HT-29 (cell line): ENCODE measurements at places on chromosomes 3 and 15. TPM values are rescaled to one million over a fixed set of nuclear protein-coding genes. Genes with fewer than 3 reads are reported as not detected.

SOX14 gene
- not detected in 2 replicates for total RNA-seq

DNA sequence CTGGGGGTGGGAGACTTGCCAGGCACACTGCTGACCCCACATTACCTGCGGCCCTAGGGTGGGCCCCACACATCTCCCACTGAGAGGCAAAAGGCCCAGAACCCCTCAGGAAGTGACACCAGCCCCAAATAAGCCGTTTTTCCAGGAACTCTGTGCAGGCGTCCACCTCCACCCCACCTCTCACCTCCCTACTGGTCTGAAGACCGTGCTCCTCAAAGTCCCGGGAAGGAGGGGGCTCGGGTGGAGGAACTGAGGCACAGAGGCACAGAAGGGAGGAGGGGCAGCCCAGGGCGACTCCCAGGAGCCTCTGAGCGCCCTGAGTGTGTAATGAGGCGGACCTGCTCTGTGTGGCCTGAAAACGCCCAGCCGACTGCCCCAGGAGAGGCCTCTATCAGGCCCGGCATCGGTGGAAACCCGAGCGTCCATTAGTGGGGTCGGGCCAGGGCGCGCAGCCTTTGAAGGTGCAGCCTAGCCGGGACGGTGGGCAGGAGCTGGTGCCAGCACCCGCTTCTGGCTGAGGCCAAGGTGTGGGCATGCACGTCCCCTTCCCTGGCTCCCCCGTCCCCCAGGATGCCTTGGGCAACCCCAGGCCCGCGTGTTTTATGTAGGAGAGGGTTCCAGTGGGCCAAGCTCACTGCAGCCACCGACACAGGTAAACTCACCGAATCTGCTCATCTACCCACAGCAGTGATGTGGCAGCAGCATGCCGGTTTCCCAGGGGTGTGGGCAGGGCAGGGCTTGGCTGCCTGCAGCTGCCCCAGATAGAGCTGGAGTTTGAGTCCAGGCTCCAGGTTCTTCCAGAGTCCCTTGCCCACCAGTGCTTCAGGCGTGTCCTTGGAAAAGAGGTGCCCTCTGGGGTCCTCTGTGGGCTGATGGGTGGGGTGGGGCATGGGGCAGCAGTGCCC, 55.8 kb downstream of the DNAJB8 start:
- DNase-seq = no peak

DNA sequence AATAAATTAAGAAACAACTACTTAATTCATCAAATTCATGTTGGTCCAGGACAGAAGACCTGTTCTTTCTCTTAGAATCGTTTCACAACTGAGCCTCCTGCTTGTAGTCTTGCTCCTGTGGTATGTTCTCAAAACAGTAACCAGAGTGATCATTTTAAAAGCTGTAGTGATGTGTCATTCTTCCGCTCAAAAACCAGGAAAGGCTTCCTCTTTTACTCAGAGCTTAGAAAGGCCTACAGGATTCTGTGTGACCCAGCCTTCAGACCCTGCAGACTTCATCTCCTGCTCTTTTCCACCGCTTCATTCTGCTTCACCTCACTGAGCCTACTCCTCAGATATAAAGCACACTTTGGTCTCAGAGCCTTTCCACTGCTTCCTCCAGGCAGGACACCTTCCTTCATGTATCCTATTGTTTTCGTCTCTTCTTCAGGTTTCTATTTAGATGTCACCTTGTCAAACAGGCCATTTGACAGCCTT, 22.7 kb downstream of the ST6GAL1 start:
- no peak for DNase-seq

GRCh38 chr3:151864423-151865101, 8.9 kb upstream of the SUCNR1 start:
- peak; percentile 32 for DNase-seq

GRCh38 chr3:108346301-108347227, 50.2 kb downstream of the HHLA2 start:
- DNase-seq = no peak

DNA sequence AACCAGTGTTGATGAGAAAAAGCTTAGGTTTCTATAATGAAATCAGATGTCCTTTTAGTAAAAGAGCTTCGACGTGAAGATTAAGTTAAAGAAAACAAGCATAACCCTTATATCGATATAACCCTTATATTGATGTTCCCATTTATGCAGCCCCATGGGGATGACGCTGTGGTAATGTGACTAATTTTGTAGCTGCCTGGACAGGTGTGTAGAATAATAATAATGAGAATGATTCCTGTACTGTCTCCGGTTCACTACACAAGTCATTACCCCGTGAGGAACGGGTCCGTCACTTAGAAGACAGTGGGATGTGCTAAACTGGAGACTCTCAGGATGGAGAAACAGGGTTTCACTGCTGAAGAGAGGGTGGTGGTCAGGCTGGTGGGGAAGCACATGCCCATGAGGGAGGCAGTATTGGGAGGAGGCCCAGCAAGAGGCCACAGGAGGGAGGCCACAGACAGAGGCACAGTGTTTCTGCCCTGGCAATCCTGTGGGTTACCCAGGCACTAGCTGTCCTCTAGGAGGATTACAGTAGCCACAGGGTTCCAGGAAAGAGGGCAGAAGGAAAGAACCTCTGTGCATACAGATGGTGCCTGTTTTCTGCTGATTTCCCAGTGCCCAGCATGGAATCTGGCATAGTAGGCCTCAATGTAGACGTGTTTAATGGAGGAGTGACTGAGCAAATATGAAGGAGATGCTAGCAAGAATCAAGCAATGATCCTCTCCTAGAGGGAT, 191.1 kb upstream of the TSC22D2 start:
- no peak for DNase-seq

- peak; percentile 69 for DNase-seq
Observed at GRCh38 chr15:81400640-81401236, 26.7 kb upstream of the TMC3 start.

GRCh38 chr3:60912876-60913275, 338.4 kb downstream of the FHIT start:
- no peak for DNase-seq

GOLGA6D gene
- total RNA-seq = 0.15 TPM in 1 of 2 replicates, not detected in the other

HIGD2B gene
- 1.0 TPM in 1 of 2 replicates, not detected in the other for total RNA-seq

NFKBIZ gene
- total RNA-seq = 51.0 and 53.2 TPM in 2 replicates

TMCO5A gene
- not detected in 2 replicates for total RNA-seq

GRCh38 chr3:8884630-8885290, 78.5 kb downstream of the RAD18 start:
- DNase-seq = no peak

DNA sequence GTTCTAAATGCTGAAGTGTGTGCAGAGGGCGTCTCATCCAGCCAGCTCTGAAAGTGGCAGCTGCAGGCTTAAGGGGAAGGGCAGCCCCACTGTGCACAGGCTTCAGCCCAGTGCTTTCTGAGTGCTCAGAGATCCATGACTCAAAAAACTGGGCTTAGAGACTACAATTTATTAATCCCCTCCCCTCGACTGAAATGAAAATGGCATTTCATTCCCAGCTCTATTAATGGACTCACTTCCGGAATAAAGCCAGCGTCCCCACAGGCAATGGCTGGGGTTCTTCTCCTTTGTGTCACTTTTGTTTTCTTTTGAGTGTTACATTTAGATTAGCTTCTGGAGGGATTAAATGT, 55.5 kb upstream of the PLXNA1 start:
- DNase-seq = no peak

DNA sequence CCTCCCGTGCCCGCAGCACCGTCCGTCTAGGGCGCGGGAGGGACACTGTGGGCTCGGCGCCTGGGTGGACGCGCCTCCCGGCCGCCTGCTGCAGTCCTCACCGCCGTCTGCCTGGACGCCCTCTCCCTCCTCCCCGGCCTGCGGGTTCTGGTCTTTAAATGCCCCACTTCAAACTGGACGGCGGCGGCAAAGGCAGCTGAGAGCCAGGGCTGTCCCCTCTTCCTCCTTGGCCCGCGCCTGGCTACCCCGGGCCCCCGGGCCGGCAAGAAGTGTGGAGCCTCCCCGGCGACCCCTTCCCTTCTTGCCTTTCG, 426 bp downstream of the CBLB start:
- no peak for DNase-seq

GRCh38 chr3:80233576-80233975, 465.8 kb upstream of the ROBO1 start:
- no peak for DNase-seq

DNA sequence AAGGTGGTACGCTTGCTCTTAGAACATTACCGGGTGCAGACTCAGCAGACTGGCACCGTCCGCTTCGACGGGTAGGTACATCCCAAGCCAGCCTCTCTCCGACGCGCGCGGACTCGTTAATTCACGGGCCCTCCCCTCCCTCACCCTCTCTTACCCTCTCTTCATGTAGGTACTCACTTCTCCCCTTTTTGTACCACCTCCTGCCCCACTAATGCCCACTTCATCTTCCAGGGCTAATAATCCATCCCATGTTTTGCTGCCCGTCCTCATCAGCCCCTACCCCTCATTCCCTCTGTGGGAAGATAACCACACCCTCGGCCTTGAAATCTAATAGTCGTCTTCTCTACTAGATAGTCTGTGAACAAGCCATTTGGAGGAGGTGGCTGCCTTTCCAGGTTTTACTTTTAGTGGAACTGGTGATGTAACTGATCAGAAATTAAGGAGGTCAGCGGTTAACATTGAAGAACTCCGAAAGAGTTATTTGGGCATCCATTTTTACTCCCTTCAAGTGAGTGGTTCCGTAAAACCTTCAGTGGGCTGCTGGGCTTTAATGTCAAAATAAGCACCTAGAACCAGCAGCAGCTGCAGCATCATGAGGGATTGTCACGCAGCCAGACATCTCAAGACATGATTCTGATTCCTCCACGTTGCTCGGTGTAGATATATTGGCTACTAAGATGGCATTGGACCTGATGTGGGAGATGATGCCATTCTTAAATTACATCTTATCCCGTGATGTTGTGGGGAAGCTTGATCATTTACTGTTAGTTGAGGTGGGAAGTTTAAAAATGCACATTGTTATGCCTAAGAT, 1.3 kb downstream of the FEM1B start:
- peak; percentile 37 for DNase-seq

DNA sequence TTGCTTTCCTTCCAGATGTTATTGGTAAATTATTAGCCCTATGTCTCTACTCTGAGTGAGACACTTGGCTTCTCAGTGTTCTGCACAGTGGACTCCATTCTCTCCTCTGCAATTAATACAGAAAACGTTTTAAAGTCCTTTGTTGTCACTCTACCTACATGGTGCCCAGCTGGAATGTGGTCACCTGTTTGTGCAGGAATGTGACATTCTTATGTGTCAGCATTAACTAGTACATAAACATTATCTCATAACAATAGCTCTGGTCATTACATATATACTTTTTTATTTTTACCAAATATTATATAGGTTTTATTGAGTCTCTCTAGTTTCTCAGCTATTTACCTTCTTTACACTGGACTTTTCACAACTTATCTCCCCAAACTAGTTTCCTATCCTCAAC, 147.0 kb upstream of the KCNMB2 start:
- no peak for DNase-seq

SRGAP3 gene
- 0.20 and 0.21 TPM in 2 replicates for total RNA-seq

FAM219B gene
- total RNA-seq = 66.1 and 66.2 TPM in 2 replicates

- no peak for DNase-seq
Observed at GRCh38 chr15:95741830-95742229, 588.7 kb upstream of the NR2F2 start.

DNA sequence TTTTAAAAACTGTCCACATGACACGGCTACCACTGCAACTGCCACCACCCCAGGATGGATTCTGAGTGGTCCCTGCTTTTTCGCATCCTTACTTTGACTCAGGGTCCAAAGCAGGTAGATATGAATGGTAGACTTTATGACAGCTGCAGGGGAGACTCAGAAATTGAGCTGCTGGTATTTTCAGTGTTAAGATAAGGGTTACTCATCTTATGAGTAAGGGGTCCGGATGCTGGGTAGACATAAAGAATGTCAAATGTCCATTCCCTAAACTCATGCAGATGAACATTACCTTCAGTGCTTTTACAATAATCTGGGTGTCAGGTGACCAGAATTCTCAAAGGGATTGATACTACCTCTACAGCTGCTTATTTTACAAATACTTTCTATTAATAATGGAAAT, 25.9 kb upstream of the BBX start:
- no peak for DNase-seq

DNA sequence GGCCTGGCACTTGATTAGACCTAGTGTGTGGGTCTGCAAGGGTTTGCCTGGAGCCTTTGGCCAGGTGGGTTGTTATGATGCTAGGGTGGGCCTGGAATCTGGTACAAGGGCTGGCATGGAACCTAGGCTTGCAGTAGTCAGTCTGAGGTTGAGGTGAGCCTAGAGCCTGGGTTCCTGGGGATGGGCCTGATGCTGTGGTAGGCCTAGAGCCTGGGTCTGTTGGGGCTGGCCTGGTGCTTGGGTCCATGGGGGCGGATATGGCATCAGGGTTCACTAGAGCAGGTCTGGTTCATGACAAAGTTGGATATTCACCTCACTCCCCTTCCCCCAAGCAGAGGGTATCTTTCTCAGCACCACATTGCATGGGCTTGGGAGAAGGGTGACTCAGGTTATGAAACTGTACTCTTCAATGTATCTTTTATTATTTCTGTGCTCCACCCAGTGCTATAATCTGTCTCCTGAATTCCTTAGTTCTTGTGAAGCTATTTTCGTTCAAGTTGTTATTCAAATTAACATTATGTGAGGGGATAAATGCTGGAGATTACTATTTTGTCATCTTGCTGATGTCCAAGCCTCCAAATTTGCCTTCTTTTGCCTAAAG, 274.4 kb downstream of the NFKBIZ start:
- DNase-seq = peak; percentile 65

- peak; percentile 9 for DNase-seq
Observed at GRCh38 chr15:81747482-81747881, 298.3 kb downstream of the MEX3B start.

GRIP2 gene
- total RNA-seq = not detected in 2 replicates

TM2D3 gene
- total RNA-seq = 21.0 and 23.9 TPM in 2 replicates

DNA sequence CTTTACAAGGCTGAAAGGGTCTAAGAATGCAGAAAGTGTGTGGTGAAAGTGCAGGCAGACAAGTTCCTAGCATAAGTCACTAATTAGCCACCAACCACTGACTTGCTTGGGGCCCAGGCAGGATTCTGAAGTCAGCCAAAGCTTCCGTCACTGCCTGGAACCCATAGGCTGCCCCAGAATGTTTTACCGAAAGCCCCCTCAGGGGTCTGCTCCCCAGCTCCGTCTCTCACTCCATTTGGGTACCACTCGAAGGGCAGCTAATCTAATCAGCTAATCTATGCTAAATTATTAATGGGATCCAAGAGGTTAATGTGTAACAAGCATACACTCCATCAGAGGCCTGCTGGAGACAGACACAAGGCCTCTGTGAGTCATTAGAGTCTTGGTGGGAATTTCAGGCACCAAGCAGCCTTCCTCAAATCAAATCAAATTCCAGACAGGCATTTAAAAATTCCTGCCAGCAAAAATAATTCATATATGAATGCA, 13.2 kb downstream of the ADAMTS9 start:
- DNase-seq = no peak

- DNase-seq = no peak
Observed at GRCh38 chr3:57729334-57730045, 26.6 kb upstream of the SLMAP start.

RLBP1 gene
- total RNA-seq = 0.18 TPM in 1 of 2 replicates, not detected in the other

- peak; percentile 5 for DNase-seq
Observed at GRCh38 chr15:26665957-26666791, 106.7 kb downstream of the GABRB3 start.

LMAN1L gene
- total RNA-seq = not detected in 2 replicates

BNC1 gene
- not detected in 2 replicates for total RNA-seq

DNA sequence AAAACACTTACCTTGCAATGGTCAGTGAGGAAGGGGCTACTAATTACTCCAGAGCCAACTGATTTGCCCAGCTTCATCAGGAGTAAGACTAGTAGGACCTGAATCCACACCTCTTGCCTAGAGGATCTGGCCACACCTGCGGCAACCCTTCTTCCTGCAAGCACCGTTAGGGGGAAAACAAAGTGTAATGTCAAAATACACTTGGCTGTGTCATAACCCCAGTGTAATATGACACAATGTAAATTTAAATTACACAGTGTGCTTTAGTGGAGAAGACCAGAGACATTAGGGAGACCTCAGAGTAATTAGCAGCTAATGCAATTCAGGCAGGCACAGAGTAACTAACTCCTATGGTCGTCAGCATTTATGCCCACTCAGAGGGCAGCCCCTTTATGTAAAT, 308.5 kb upstream of the ARRDC4 start:
- no peak for DNase-seq
